Kidney epithelial cell (primary cell): ENCODE measurements at places on chromosomes 12 and 14.

DNA sequence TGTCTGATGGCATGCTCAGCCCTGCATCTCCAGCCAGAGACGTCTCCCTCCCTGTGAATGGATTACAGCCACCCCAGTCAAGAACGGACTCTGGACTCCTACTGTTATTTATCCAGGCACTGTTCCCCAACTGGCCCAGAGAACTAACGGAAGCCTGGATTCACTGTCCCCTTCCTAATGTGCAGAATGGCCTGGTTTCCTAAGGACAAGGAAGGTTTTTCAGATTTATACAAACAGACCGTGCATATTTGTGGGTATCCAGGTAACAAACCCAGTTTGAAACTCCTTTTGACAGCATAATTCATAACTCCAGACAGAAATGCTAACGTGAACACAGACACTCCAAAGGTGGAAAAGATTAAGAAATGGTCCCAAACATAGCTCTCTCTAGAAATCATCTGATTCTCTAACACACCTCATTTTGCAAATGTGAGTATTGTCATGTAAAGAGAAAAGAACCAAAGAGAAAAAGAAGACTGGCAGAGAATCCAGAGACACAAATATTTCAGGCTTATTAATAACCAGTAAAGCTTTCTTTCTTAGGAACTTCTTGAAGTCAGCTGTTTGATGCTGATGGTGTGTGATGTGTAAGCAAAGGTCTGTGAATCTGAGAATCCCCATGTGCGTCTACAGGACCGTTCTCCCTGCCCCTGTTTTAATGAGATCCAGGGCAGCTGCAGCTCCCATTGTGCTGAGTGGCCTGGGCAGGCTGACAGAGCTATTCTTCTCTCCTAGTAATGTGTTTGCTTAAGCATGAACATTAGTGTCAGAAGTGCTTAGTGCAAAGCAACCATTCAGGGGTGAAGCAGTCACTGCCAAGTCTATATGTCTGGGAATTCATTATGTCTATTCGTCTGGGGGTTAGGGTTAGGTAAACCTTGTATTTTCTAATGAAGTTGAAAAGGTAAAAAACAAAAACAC, 86.8 kb upstream of the HIF1A start:
- no peak for DNase-seq

GRCh38 chr12:41407232-41407799, 219.2 kb downstream of the PDZRN4 start:
- no peak for DNase-seq

- DNase-seq: no peak
These were observed 61.6 kb upstream of the GNPNAT1 start for GRCh38 chr14:52852810-52853521.

GRCh38 chr12:85765453-85765869, 70.7 kb downstream of the RASSF9 start:
- no peak for DNase-seq

DNA sequence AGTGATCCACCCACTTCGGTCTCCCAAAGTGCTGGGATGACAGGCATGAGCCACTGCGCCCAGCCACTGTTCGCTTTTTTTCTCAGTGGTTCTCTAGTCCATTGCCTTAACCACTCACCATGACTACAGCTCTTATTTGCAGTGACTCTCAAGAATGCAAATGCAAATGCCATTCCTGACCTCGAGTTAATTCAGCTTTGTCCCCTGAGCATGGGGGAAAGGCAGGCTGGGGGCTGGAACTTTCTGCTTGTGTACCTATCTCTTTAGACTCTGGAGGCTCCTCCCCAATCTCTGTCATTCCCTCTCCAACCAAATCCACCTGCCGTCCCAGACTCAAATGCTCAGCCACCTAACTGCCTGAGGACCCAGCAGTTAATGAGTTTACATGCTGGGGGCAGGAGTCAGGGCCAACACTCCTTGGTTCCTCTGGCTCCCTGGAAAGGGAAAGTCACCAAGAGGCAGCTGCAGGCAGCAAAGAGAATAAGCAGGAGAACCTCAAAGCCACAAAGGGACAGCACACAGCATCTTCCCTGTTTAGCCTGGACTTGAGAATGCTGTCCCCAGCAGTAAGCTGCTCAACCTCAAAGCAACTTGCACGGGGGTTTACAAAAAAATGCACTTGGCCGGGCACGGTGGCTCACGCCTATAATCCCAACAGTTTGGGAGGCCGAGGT, 5.3 kb upstream of the HNF1A start:
- peak; percentile 82 for DNase-seq

DNA sequence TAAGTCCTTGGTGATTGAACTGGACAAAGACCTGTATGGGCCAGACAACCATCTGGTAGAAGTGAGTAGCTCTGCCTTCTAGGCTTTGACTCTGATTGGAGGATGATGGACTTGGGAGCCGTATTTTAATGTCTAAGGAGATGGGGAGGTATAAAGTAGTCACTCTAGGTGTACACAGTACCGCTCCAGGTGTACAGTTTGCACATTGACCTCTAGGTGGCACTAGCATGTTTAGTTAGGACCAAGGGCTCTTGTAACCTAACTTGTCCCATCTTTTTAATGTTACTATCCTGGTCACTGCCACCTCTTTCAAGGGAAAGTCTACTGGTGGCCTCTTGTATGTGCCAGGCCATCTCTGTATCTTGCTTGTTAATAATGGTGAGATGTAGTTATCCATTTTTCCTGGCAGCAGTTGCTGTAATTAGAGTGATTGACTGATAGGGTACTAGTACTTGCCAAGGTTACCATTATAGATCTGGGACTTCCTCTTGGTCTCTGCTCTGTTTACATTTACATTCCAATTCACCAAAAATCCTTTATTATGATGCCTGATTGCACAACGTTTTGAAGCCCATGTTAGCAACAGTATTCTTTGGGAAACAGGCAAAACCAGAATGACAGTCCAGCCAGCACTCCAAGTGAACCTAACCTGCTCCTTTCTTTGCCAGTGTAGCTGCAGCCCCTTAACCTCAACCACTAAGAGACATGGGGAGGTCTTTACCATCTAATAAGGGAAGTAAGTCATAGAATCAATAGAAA, 3.6 kb downstream of the SMARCD1 start:
- DNase-seq: no peak

GRCh38 chr12:16163901-16164300, 113.6 kb downstream of the SLC15A5 start:
- DNase-seq: no peak

GRCh38 chr14:100709289-100710284, 17.1 kb upstream of the DLK1 start:
- DNase-seq: no peak

- no peak for DNase-seq
These were observed 293.2 kb downstream of the FOXN3 start for GRCh38 chr14:89123851-89124250.

DNA sequence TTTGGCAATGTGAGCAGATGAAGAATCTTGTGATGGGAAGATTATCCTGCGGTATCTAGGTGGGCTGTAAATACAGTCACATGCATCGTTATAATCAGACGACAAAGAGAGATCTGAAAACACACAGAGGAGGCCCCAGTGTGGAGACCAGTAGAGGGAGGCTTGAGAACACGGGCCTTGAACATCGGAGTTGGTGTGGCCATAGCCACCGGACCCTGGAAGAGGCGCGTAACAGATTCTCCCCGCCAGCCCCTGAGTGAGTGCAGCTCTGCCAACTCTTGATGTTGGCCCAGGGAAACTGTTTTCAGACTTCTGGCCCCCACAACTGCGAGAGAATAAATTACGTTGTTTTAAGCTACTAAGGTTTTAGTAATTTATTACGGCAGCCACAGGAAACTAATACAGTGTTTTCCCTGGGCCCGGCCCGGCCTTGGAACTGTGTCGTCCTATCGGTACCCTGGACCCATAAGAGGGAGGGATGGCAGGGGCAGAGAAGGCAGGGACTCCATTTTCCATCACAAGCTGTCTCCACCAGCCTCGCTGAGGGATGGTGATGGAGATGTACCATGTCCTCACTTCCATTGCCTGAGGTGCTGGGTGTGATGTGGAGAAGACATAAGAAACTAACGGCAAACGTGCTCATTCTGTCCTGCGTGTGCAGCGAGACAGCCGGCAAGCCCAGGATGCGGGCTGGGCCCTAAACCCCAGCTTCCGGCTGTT, 91.6 kb downstream of the NTF3 start:
- DNase-seq: no peak

DNA sequence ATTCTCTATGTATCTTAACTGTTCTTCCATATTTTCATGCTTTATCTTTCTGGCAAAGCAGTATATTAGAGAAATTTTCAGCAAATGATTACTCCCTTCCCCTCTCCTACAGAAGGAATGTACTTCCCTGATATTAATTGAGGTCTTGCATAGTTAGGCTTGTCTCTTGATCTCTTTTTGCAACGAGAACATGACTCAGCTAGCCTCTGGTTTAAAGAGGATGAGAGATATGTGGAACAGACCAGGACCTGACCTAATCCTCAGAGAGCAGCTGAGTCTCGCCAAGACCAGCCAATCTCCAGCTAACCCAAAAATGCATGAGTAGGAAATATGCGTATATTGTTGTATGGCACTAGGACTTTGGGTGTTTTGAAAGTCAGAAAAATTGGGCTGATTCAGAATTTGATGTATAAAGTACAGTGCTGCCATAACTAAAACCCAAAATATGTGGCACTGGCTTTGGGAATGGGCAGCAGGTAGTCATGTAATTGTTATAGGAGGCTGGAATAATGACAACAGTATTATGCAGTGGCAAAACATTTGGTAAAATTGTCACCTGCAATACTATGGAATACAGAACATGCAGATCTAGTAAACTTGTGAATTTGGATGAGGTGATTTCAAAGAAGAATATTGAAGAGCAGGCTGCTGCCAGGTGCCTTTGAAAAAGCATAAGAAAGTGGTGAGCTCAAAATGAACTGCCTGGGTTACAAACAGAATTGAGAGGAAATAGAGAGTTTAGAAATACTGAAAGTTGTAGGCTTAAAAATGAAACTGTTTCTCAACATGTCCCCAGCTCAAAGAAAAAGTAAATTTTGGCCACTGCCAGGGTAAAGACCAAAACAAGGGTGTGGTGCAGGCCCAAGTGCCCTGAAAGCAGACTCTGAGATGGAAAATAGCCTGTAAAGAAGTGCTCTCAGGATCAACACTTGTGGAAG, 9.3 kb upstream of the USP15 start:
- no peak for DNase-seq

DNA sequence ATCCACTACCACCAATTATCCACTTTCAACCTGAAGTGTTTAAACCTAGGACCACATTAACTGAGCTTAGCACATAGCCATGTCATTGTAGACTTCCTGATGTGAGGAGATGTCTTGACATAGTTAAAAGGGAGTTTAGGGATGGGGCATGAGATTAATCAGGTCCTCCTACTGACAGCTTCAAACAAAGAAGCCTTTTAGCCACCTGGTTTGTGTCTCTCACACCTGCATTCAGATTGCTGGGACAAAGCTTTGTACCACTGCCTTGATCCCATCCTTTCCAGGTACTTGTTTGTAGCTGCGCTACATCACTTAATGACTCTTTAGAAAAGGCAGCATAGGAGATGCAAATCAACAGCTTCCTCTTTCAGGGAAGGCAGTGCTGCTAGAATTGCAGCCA, 340.7 kb upstream of the DDHD1 start:
- DNase-seq: no peak

DNA sequence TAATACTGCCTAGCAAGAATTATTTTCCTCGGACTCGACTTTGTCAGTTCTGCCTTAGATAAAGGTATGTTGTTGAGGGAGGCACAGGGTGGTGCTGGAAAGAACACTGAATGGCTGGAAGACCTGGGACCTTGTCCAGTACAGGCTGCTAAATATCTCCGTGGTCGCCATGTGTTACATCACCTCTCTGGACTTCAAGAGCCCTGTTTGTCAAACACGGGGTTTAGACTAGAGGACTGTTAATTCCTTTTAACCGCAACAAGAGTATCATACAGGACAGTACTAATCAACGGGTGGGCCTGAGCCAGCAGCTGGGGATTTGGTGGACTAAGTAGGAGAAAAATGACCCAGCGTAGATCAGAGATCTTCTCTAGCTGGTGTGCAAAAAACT, 476.3 kb downstream of the LRIG3 start:
- DNase-seq: no peak

- no peak for DNase-seq
These were observed 49.8 kb downstream of the SDR9C7 start for GRCh38 chr12:56884421-56884820.

DNA sequence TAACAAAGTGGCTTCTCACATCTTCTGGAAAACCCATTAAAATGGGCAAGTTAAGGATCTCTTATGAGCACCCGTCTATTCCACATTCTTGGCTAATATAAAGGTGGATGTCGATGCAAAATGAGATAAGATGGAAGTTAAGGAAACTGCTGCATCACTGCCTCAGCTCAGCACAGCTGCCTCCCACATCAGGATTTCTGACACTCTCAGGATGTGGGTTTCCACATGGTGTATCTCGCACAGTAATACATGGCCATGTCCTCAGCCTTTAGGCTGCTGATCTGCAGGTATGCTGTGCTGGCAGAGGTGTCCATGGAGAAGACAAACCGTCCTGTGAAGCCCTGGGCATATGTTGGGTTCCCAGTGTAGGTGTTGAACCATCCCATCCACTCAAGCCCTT, 1348.0 kb downstream of the TMEM121 start:
- no peak for DNase-seq

DNA sequence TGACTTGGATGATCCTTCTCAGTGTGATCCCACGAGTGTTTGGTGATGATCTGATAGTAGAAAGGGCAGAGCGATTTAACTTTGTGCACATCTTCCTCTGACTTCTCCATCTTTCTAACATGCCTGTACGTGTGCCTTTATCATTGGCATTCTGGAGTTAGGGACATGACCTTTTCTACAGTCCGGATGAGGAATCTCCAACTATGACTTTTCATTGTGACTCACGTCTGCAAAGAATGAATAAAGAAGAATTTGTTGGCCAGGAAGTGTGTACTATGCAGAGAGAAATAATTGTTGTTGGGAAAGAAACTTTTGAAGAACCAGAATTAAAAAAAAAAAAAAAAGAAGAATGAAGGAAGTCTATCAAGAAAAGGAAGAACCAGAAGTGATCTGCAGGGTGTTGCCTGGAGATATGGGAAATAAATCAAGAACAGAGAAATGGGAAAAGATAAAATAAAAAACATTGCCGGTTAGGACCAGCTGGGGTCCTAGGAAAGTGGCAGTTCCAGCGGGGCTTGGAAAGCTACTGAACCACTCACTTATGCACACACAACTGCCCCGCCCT, 25.3 kb downstream of the PPFIBP1 start:
- DNase-seq: no peak

DNA sequence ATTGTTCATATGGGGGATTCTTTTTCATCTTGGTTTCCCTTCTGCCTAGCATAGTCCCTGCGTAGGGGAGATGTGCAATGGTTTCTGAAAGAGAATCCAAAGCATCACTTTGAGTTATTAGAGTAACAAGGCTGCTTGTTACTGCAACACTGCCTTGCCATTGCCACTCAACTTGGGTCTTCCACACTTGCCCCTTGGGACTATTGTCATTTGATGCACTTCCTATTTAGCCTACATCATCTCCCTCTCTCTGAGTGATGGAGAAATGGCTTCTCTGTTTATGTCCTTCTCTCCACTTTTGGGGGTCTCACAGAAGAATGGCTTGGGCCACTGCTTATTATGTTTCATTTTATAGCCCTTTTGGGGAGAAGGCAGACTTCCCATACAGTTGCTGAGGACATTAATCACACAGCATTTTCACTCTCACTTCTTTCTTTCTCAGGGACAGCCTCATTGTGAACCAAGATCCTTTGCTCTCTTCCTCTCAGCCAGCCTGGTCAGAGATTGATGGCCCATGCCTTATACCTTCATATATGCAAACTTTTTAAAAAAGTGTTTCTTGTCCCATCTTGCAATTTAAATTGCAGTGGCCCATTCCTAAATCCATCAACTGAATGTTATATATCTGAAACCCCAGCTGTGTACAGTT, 50.8 kb upstream of the POC1B start:
- no peak for DNase-seq
